ENCODE measurements at places on chromosomes 5 and 9.

- no peak for DNase-seq
Observed at GRCh38 chr5:113105693-113106280, 129.2 kb downstream of the DCP2 start.

DNA sequence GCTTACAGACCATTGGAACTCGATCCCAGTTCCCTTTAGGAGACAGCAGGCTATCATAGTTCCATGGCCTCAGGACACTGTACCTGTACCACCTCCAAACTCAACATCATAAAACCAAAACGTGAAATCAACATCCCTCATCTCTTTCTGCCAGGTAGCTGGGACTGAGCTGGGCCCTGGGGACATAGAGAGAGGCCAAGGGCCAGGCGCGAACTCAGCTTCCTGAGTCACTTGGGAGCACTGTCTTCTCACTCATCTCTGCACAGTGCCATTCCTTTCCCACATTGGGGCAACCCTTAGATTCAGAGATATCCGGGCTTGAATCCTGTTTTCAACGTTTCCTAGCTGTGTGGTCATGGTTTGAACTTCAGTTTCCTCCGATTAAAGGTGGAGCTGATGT, 12.2 kb downstream of the DAB2IP start:
- no peak for DNase-seq

DNA sequence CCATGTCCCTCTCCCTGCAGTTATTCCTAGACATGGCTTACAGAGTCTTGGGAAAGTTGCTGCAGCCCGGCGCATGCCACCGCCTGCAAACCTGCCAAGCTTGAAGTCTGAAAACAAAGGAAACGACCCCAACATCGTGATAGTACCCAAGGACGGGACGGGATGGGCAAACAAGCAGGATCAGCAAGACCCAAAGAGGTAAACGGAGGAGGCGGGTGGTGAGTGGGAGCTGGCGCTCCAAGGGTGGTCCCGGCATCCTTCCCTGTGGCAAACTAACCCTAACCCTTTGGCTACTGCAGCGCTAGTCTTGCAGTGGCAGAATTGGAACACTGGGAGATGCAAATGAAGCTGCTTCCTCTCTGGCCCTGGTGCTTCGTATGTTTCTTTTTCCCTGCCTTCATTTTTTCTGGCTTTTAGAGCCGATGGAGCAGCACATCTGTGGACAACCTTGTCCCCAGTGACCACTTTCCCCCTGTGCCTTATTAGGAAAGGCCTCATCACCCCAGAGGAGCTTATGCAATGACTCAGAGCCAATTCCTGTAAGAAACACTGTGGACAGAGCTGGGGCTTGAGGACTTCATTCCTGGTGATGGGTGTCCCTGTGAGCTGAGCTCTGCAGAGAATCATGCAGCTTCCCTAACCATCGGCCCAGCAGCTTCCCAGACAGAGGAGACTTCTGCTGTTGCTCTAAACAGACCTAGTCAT, 38.9 kb downstream of the PRRC2B start:
- DNase-seq = no peak

DNA sequence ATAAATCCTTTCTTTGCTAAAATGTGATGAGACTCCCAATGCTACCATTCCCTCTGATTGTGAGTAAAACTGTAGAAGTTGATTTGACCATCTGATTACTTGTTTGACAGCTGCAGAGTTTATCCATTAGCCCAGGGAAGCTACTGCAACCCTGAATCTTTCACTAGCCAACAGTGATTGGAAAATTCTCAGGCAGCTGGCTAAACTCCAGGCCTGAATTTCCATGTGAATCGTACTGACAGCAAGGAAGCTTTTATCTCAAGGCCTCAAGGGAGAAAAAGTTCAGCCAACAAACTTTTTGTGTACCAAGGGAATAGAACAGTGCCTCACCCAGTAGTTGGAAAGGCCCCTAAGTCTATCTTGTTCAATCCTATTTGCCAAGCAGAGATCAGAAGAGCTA, 246.7 kb upstream of the TRPM3 start:
- no peak for DNase-seq

DNA sequence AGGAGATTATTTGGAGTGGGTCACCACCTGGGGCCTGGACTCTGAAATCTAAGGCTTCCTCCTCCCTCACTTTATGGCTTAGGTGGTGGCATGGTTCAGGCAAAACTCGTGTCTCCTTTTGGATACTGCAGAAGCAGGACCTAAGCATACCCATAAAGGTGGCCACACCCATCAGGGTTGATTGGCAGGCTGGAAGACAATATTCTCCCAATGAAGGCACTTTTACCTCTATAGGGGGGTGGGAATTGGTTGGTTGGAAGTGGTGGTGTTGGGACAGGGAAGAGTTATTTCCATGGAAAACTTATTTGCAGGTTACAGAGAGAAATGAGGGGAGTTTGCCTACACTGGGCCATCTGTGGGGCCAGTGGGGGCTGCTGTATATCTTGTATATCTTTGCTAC, 39.7 kb downstream of the CNOT6 start:
- DNase-seq = no peak

DNA sequence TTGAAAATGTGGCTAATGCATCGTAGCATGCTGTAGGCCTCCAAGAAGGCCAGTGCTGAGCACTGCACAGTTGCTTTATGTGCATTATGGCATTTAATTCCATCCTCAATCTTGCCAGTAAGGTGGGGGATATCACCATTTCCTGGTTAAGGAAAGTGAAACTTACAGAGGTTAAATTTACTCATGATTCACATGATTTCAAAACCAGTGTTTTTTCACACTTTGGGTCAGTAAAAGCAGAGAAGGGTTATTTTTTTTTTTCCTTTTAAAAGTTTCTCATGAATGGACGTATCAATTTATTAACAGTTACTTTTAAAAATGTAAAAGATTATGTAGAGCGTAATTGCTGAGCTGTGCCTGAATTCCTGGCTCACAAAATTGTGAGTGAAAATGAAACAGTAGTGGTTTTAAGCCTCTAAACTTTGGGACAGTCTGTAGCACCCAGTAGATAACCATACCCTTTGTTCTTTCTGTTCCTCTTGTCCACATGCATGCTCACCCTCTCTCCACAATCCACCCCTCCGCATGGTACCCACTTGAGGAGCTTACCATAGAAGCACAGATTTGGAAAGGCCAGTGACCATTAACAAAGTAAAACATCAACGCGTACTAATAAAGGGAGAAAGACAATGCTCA, 21.2 kb downstream of the MAST4 start:
- no peak for DNase-seq

DNA sequence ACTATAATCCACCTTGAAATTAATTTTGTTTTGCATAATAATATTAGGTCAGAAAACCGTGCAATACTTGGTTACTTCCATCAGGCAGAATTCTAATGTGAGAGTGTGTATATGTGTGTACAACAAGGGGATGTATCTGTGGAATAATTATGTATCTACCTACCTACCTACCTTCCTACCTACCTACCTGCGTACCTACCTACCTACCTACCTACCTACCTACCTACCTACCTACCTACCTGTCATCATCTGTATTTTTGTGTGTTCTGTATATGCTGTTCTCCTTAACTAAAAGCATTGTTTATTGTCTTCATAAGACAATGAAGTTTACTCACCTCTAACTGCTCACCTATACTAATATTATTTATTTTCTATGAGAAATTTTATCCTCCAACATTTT, 52.8 kb downstream of the VCAN start:
- DNase-seq = no peak

- DNase-seq = no peak
Observed at GRCh38 chr9:69867081-69867814, 46.6 kb downstream of the CFAP95 start.

GRCh38 chr9:34317436-34317835, 11.6 kb downstream of the KIF24 start:
- DNase-seq = no peak

DNA sequence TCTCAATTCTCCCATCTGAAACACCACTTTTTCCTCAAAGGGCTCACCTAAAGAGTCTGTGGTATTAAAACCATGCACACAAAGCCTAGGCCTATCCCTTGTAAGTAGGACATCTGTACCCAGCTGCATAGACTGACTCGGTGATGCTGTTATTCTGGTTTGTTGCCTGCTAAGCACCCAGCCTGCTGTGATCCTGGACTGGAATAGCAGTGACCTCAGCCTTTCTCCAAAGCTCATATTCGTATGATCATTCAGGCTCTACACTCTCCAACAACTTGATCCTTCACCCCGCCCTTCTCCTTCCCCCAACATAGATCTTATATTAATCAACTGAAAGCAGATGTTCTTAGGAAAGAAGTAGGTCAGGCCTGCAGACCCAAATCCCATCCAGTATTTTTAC, 81.4 kb upstream of the WWC1 start:
- DNase-seq = no peak

DNA sequence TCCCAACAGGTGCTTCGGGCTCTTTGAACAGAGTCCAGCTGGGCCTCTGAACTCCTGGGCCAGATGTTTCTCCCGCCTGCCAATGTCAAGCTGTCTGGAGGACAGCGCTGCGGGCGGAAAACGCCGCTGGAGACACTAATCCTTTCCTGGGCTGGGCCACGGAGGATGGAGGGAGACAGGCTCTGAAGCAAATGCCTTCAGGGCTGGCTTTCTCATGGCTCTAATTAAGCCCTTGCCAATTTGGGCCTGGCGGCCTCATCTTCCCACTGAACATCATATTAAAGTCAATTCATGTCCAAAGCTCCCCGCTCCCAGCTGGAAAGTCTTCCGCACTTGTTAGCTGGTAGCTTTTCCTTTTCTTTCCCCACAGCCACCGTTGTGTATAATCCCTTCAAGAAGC, 72.7 kb downstream of the NTNG2 start:
- no peak for DNase-seq

GRCh38 chr5:41649659-41650058, 139.3 kb upstream of the PLCXD3 start:
- no peak for DNase-seq

DNA sequence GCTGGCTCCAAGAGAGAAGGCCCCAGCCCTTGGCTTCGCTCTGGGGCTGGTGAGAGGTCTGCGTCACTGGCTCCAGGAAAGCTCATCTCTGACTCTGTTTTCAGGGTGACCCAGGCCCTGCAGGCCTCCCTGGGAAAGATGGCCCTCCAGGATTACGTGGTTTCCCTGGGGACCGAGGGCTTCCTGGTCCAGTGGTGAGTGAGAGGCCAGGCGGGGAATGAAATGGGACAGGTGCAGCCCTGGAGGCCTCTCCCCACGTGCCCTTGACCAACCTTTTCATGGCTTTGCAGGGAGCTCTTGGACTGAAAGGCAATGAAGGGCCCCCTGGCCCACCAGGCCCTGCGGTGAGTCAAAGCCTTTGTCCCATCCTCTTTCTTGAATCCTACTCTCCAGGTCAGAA, 75.7 kb upstream of the FCN2 start:
- no peak for DNase-seq

GRCh38 chr5:100252944-100253343, 282.2 kb upstream of the FAM174A start:
- no peak for DNase-seq

- no peak for DNase-seq
Observed at GRCh38 chr5:173911623-173912022, 23.5 kb downstream of the CPEB4 start.

- DNase-seq = no peak
Observed at GRCh38 chr5:115295777-115296123, 704 bp downstream of the CCDC112 start.

DNA sequence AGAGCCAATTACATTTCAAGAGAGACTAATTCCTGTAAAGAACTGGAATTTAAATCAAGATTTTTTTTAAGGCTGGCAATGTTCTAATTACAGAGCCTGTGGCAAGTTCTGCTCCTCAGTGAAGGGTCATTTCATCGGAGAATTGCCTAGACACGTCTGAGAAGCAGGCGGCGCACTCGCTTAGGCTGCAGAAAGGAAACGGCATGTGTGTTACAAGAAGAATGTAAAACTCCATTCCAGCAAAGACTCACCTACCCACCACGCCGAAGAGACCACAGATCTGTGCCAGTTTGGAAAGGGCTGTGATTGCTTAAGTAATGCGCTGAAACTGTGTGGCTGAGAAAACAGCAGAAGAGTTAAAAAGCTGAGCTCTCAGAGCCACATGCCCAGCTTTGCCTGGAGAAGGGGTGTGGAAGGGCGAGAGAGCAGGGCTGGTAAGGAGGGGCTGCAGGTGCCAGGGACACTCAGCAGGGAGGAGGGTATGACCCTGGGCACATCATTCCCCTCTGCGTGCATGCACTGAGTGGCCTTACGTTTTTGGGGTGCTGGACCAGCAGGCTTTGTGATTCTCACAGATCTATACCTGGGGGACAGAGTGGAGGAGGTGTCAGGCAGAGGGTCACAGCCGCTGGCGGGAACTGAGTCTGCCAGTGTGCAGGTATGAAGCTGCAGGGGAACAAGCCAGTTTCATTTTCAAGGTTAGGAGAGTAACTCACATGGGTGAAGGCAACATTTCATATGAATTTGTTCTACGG, 17.8 kb upstream of the SLC25A51 start:
- no peak for DNase-seq

DNA sequence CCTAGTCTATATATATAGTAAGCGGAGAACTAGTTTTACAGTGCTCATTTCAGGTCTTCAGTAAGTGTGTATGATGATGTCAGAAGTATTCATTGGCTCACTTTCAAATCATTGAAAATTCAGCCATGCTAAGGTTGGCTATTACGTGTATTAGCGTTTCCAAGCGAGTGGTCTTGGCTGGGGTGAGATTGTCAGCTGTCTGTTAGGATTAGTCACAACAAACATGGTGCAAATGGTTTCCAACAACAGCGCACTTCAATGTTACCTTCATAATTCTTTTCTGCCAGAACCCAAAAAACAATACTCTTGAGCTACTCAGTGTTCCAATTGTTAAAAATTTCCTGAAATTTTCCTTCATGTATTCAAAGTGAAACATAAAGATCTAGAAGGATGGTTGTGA, 283.0 kb downstream of the AOPEP start:
- no peak for DNase-seq

GRCh38 chr9:108951578-108951977, 17.4 kb downstream of the ABITRAM start:
- DNase-seq = no peak

GRCh38 chr9:69143291-69143690, 30.8 kb upstream of the TJP2 start:
- no peak for DNase-seq

DNA sequence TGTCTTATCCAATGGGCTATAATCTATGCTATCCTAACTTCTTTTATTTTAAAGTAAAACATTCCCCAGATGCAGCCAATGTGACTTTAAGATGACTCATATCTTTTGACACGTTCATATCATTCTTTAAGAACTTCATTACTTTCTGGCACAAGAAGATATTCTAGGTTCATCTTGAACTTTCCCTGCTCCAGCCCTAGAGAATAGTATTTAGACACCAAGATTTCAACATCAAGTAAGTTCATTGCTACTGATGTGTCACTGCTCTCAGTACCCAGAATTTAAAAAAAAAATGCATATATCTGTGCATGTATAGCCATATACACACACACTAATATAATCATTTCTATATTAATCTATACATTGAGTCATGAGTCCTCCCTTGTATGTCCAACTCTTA, 175.2 kb downstream of the SAXO1 start:
- no peak for DNase-seq

DNA sequence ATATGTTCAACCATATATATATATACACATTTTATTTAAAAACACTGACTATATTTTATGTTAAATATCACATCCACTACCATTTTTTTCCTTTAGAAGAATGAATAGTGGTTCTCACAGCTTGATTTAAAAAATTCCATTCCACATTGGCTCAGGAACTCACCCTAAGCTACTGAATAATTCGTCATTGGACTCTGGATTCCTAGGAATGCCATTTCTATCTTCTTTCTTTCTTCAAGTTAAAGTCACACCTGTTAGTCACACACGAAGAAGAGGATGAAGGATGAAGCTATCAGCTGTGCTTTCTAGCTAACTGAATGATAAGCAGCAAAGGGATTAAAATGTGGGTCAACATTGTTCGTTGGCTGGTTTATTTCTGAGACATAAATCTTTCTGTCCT, 7.9 kb downstream of the ELOVL7 start:
- DNase-seq = no peak

- no peak for DNase-seq
Observed at GRCh38 chr9:132154863-132155567, 6.8 kb upstream of the NTNG2 start.
